ENCODE measurements at places on chromosomes 2 and 18.

- DNase-seq: no peak
Measured at GRCh38 chr2:120803764-120804335, 68.2 kb downstream of the GLI2 start.

GRCh38 chr2:61693744-61694143 lies 155.6 kb upstream of the XPO1 start:
- no peak for DNase-seq

- DNase-seq: no peak
Measured at GRCh38 chr2:226763320-226763719, 36.3 kb downstream of the IRS1 start.

DNA sequence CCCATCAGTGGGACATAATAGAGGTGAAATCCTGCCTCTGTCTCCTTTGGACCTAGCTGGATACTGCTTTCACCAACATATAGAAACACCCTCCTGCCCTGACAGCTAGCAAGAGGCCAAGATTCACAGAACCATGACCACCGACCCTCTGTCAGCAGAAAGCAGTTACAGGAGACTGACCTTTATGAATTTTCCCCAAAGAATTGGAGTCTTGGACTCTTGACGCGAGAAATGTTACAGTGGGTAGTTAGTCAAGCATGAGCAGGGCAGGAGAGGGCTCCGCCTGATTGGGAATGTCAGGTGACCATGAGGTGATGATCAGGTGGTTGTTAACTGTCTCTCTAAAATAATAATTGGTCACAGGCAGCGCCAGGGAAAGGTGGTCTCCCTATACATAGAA lies 1002.3 kb downstream of the TDRD15 start:
- DNase-seq: no peak

DNA sequence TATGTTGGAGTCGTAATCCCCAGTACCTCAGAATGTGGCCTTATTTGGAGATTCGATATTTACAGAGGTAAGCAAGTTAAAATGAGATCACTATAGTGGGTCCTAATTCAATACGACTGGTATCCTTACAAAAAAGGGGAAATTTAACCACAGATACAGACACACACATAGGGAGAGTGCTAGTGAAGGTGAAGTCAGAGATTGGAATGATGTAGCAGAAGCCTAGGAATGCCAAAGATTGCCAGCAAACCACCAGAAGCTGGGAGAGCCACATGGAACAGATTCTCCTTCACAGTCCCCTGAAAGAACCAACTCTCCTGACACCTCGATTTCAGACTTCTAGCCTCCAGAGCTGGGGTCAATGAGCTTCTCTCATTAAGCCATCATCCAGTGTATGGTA lies 17.7 kb upstream of the ACTR3 start:
- no peak for DNase-seq

GRCh38 chr2:177758591-177759371 lies 313.8 kb downstream of the PDE11A start:
- no peak for DNase-seq

DNA sequence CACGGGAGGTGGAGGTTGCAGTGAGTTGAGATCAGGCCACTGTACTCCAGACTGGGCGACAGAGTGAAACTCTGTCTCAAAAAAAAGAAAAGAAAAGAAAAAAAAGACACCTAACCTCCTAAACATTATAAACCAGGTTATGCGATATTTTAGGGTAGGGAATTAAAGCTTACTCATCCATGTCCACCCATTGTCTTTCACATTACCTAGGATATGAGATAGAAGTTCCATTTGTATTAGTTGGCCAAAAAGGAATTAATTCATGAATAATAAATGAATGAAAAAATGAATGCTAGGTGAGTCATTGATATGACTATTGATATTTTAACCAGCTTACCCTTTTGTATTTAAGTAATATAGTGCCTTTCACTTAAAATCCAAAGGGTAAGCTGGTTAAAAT lies 132.9 kb downstream of the FAM161A start:
- DNase-seq: no peak

DNA sequence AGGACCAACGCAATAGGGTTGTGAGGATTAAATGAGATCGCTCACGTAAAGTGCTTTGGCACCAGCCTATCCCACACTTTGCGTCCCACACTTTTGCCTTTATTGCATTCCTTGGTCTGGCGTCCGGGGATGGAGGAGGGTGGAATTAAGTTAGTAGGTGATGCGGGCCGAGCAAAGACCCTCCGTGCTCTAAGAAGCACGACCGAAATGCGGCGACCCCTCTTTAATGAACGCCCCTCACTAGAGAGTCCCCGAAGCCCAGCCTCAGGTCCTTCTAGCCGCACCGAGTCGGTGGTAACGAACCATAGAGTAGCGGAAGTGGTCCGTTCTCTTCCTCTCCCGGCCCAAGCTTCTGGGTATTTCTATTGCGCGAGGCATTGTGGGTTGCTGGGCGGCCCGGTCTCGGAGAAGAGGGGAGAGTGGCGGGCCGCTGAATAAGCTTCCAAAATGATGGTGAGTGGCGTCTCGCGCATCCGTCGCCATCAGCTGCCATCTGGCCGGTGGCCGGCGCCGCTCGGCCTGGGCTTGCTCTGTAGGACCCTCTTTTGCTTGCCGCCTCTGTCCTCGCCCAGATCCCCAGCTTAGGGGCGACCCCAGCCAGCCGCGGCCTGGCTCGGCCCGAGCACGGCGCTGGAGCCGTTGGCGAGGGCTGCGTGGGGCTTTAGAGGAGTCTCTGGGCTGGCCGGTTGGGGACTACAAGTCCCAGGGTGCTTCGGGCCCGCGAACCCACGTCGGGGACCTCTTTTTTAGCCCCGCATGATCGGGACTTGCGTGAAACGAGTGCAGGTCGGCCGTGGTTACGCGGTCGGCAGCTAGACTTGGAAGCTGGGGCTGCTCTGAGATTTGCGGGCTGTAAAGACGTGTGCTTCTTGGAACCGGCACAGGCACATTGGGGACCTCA lies at the start of gene CCT7:
CCT7 (plus strand) TSS at position 377 of the 901 bp plus-strand sequence; CDS start at position 448, 71 bp downstream.
- peak; percentile 70 for DNase-seq

- no peak for DNase-seq
Measured at GRCh38 chr2:195044801-195045200, 612.2 kb upstream of the SLC39A10 start.

GRCh38 chr18:52008736-52009135 lies 331.3 kb upstream of the DCC start:
- no peak for DNase-seq

GRCh38 chr2:204335451-204336058 lies 209.7 kb upstream of the PARD3B start:
- no peak for DNase-seq

GRCh38 chr2:218344755-218345417 lies 11.8 kb upstream of the CATIP start:
- DNase-seq: no peak

DNA sequence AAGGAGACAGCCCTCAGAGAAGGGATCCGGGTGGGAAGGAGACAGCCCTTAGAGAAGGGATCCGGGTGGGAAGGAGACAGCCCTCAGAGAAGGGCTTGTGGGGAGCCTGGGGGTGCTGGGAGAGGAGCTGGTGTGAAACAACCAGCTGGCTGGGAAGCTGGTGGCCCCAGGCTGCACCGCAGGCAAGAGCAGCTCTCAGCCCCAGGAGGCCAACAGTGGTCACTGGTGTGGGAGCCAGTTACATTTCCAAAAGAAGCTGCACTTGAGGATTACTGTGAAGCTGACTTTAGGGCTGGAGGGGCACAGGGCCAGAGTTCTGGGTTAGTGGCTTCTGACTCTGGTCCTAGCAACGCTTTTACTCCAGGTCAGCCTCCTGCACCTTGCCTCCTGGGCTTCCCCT lies 3.3 kb downstream of the HES6 start:
- no peak for DNase-seq

GRCh38 chr18:62523631-62524439 lies 1.0 kb downstream of the ZCCHC2 start:
- DNase-seq: peak; percentile 21

DNA sequence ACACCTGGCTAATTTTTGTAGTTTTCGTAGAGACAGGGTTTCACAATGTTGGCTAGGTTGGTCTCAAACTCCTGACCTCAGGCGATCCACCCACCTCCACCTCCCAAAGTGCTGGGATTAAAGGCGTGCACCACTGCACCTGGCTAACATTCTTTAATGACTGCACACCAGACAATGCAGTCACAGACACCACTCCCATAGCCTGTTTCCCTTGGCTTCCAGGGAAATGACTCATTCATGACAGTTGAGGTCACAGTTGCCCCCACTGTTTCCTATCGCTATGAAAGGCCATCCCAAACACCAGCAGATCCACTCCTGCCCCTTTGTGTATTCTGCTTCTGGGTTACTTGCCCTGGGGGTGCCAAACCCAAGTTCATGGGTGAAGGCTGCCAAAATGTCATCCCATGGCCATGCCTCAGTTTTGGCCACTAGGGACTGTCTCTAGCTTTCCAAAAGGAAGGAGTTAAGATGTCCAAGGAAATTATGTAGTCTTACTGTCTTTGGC lies 8.7 kb downstream of the CHMP1B start:
- DNase-seq: no peak

DNA sequence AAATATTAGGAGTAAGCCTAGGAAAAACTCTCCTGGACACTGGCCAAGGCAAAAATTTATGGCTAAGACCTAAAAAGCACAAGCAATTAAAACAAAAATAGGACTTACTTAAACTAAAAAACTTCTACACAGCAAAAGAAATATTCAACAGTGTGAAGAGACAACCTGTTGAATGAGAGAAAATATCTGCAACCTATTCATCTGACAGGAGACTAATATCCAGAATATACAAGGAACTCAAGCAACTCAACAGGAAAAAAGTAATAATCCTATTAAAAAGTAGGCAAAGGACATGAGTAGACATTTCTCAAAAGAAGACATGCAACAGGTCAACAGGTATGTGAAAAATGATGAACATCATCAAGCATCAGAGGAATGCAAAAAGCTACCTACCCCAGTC lies 431.1 kb downstream of the ZEB2 start:
- no peak for DNase-seq

DNA sequence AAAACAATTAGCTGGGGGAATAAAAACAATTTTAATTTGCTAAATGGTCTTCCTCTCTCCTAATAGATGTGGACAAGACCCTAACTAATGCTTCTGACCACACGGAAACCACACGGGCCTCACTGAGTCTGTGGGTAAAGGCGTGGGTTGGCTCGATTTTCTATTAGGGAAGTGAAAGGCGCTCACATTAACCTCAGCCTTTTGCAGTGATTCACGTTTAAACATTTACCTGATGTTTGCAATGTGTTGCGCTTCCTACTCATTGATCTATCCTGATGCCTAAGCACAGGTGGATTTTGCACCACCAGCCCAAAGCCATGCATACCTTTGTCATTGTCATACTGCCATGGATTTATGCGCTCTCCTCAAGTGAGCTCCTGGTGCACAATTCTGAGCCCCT lies 35.6 kb upstream of the NRP2 start:
- DNase-seq: no peak

- DNase-seq: no peak
Measured at GRCh38 chr2:71749671-71750101, 296.3 kb downstream of the DYSF start.

DNA sequence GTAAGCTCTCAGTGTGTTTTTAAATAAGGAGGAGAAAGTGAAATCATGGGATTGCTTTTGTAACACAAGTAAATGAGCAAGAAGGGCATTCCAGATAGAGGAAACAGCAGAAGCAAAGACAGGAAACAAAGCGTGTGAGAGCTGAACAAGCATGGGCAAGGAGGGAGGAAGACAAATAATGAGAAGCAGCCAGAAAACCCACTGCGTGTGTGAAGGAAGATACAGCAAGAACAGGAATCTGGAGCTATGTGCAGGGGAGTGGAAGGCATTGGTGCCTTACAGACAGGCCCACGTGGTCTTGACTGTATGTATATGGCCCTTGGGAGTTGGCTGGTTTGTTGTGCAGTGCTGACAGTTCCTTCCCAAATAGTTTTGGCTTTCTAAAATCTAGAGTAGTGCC lies 88.6 kb downstream of the AAK1 start:
- no peak for DNase-seq

DNA sequence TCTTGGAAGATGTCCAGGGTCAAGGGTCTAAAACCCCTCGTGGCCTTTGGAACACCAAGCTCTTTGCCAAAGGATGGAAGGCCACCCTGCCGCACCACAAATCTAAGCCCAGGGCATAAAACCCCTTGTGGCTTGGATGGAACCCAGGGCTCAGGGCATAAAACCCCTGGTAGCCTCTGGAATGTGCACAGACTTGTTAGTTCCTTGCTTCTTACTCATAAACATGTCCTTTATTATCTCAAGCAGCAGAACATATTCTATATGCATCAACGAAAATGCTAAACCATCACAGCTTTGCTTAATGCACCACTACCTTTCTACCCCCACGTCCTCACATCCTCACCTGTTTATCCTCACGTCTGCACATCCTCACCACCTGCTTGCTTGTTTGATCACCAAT lies 998.0 kb downstream of the DSC3 start:
- DNase-seq: no peak

- DNase-seq: no peak
Measured at GRCh38 chr2:128520791-128521190, 202.1 kb upstream of the HS6ST1 start.

DNA sequence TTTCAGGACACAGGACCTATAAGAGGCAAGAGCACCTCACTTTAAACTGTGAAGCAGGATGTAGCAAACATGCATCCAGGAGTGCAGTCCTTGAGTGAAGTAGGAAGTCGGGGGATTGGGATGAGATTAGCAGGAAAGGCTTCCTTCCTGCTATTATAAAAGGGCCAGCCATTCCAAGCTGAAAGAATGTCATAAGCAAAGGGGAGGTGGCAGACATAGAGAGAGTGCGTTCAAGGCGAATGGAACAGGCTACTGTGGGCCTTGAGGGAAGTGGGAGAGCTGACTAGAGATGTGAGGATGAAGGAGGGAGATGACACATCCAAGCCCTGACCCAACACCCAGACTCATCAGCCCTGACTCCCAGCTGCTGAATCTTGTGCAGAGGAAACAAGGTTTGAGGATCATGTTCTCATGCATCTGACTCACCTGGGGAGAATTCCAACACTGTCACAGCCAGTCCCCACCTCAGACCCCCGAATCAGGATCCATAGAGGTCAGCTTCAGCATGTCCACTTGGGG lies 63.9 kb downstream of the GYPC start:
- DNase-seq: no peak

DNA sequence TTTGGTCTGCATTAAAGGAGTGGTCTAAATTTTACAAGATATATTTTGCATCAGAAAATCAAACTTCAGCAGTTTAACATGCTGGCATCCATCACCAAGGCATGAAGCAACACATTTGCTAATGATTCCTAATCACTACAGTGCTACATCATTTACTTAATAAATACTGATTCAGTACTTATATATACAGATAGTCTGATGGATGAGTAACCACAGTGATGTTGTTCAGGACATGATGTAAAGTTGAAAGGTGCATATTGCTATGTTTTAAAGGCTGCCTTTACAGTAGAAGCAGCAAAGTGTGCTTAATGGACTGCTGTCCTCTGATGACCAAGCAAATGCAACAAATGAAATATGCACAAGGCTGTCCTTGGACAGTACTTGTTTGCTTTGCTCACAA lies 11.1 kb downstream of the SUPT7L start:
- DNase-seq: no peak
